Dermis lymphatic vessel endothelial cell (primary cell): ENCODE measurements at places on chromosomes 11 and 22. TPM values are rescaled to one million over a fixed set of nuclear protein-coding genes. Genes with fewer than 3 reads are reported as not detected.

Gene CARD18
- not detected in 2 replicates for total RNA-seq

Gene MMP13
- total RNA-seq: not detected in 2 replicates

Gene SLC25A1
- total RNA-seq: 36.4 and 43.5 TPM in 2 replicates

Gene RTN4RL2
- 0.11 TPM in 1 of 2 replicates, not detected in the other for total RNA-seq

Gene HSPB2
- total RNA-seq: not detected in 2 replicates

Gene YPEL4
- total RNA-seq: 0.09 and 0.11 TPM in 2 replicates

Gene KRTAP5-2
- total RNA-seq: not detected in 2 replicates

Gene GRM5
- total RNA-seq: 0.09 and 0.11 TPM in 2 replicates

Gene C11orf21
- total RNA-seq: not detected in 2 replicates

Gene PRAME
- total RNA-seq: not detected in 2 replicates

Gene SNX15
- total RNA-seq: 7.5 and 9.9 TPM in 2 replicates

Gene ANO5
- under 0.01 and 0.09 TPM in 2 replicates for total RNA-seq

Gene RAB38
- total RNA-seq: 0.65 and 1.3 TPM in 2 replicates

Gene APOBEC3G
- 4.3 and 6.7 TPM in 2 replicates for total RNA-seq

Gene ART5
- total RNA-seq: not detected in 2 replicates

Gene OR52J3
- total RNA-seq: not detected in 2 replicates

Gene USP2
- total RNA-seq: under 0.01 and 0.26 TPM in 2 replicates

Gene MAPK8IP1
- total RNA-seq: 1.5 and 2.0 TPM in 2 replicates

Gene DRICH1
- total RNA-seq: 0.11 TPM in 1 of 2 replicates, not detected in the other

Gene C11orf97
- not detected in 2 replicates for total RNA-seq

Gene ESAM
- total RNA-seq: 9.3 and 15.8 TPM in 2 replicates

Gene CCDC87
- 0.11 and 0.17 TPM in 2 replicates for total RNA-seq

Gene F2
- total RNA-seq: not detected in 2 replicates

Gene FJX1
- 25.7 and 26.1 TPM in 2 replicates for total RNA-seq

Gene OR4D5
- not detected in 2 replicates for total RNA-seq

Gene RASD2
- not detected in 2 replicates for total RNA-seq

Gene CARD10
- total RNA-seq: 50.7 and 70.0 TPM in 2 replicates

Gene P2RX6
- total RNA-seq: under 0.01 TPM in 1 of 2 replicates, not detected in the other

Gene RPLP2
- total RNA-seq: 292 and 295 TPM in 2 replicates

Gene CASP5
- total RNA-seq: not detected in 2 replicates

Gene OR52H1
- 0.09 and 0.11 TPM in 2 replicates for total RNA-seq

Gene BEST1
- total RNA-seq: under 0.01 TPM in 2 replicates

Gene APOBEC3A
- not detected in 2 replicates for total RNA-seq

Gene OR52K1
- not detected in 2 replicates for total RNA-seq

Gene CCDC116
- total RNA-seq: under 0.01 TPM in 1 of 2 replicates, not detected in the other

Gene DLG2
- 0.11 and 0.52 TPM in 2 replicates for total RNA-seq

Gene SYT9
- 0.17 and 0.33 TPM in 2 replicates for total RNA-seq

Gene TBX10
- total RNA-seq: not detected in 2 replicates

Gene TBX1
- total RNA-seq: 38.6 and 40.5 TPM in 2 replicates

Gene LRRN4CL
- total RNA-seq: 0.43 and 0.60 TPM in 2 replicates

Gene SLC22A8
- not detected in 2 replicates for total RNA-seq

Gene SMPD1
- 13.5 and 14.1 TPM in 2 replicates for total RNA-seq

Gene FERMT3
- 7.2 and 9.3 TPM in 2 replicates for total RNA-seq

Gene IGLL1
- not detected in 2 replicates for total RNA-seq

Gene KMT2A
- 17.4 and 19.9 TPM in 2 replicates for total RNA-seq

Gene NPTXR
- total RNA-seq: 0.09 and 0.11 TPM in 2 replicates

Gene DNAJB13
- not detected in 2 replicates for total RNA-seq

Gene YIF1A
- total RNA-seq: 82.2 and 124 TPM in 2 replicates

Gene PARVG
- 0.11 and 0.52 TPM in 2 replicates for total RNA-seq

Gene HORMAD2
- total RNA-seq: not detected in 2 replicates

Gene PGM2L1
- 40.5 and 52.4 TPM in 2 replicates for total RNA-seq

Gene CPT1B
- 2.0 and 2.2 TPM in 2 replicates for total RNA-seq
